ENCODE measurements at places on chromosomes 12 and 14.

- DNase-seq = no peak
Observed at GRCh38 chr14:72075649-72076334, 143.6 kb downstream of the RGS6 start.

GRCh38 chr14:60093080-60093479, 1.4 kb downstream of the PCNX4 start:
- DNase-seq = no peak

GRCh38 chr12:106910202-106910601, 45.5 kb upstream of the TMEM263 start:
- no peak for DNase-seq

DNA sequence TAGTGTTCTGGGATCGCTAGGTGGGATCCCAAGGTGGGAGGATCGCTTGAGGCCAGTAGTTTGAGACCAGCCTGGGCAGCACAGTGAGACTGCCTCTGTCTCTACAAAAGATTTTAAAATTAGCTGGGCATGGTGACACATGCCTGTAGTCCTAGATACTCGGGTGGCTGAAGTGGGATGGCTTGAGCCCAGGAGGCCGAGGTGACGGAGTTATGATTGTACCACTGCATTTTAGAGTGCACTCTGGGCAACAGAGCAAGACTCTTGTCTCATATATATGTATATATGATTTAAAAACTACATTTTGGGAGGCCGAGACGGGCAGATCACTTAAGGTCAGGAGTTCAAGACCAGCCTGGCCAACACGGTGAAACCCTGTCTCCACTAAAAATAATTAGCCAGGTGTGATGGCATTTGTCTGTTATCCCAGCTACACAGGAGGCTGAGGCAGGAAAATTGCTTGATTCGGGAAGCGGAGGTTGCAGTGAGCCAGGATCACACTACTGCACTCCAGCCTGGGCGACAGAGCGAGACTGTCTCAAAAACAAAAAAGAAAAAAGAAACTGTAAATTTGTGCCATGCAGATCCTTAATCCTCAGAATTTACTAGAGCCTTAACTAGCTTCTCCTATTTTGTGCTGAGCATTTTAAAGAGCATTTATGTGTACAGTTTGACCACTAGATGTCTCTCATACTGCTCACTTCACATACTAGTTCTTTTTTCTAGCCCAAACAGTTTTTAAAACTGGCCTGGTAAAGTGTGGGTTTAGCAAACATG, 114.8 kb downstream of the MON2 start:
- peak; percentile 69 for DNase-seq

DNA sequence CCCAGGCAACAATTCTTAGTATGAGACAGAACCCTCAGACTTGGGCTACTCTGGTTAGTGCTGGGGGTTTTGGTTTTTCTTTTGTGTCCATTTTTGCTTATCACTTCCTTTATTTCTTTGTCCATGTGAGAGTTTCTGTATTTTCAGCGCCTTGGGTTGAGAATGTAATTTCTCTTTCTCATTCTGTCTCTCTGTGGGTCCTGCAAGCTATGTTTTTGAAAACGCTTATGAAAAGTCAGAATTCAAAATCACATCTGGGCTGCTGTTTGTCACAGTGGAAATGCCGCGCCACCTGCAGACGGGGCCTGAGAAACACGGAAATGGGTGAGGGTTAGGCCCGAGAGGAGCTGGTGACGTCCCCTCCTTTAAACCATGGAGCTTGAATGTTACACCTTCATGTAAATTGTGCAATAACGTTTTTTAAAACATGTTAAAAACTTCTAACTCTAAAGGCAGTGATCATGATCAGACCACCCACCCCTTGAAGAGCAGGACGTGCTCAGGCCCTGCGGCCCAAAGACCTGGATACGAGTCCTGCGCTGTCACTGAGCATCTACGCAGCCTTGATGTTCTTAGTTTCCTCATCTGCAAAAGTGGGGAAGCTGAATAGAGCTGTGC, 26.1 kb downstream of the JDP2 start:
- no peak for DNase-seq

Data from HT-29 (cell line).